ENCODE measurements at places on chromosomes 1 and 21.

DNA sequence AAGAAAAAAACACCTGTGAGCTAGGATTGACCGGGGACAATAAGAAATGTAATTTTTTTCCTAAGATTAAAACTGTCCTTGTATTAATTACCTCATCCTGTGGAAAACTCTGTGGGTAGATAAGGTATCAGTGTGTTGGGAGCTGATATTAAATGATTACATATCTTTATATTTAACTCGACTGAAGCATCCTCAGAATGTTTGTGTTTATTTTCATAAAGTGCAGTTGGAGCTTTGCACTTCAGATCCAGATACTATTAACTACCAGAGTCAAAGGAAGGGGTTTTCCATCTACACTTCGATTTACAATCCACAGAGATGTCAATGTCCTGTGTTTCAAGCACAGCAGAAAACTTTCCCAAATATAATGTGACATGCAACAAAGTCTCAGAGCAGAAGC, 164.5 kb downstream of the NR5A2 start:
- no peak for DNase-seq

DNA sequence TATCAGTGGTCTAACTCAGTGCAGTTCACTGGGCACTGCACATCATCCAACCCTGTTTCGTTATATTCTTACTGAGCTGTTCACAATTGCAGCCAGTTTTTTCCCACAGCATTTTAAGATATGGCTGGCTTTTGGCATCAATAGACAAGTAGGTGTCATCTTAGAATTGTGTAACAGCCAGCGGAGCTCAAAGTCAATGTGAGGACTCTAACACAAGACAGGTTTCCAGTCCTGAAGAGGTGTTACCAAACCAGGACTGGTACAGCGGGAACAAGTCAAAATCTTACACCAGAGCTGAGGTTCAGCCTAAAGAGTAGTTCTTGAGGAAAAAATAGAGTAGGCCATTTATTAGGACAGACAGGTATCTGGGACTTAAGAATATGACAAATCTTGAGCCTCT, 313.3 kb downstream of the SEC16B start:
- no peak for DNase-seq

- no peak for DNase-seq
Observed at GRCh38 chr1:178310685-178311105, 186.1 kb downstream of the CLEC20A start.

DNA sequence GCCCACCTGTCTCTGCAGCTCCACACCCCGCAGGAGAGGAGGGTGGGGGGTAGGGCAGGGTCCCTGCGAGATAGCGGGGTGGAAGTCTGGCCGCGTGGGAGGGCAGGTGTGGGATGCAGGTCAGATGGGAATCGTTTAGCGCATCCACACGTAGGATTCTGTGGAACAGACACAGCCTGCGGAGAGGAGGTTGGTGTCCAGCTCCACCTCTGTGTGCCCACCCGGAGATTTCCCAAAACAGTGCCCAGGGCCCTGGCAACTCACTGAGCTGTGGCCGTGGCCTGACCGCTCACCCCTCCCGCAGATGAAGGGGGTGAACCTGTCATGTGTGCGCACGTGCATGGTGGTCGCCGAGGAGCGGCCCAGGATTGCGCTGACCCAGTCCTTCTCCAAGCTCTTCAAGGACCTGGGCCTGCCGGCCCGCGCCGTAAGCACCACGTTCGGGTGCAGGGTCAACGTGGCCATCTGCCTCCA, 46.9 kb downstream of the S100B start:
- DNase-seq: no peak

GRCh38 chr1:207430602-207431001, 23.5 kb upstream of the CR2 start:
- no peak for DNase-seq

DNA sequence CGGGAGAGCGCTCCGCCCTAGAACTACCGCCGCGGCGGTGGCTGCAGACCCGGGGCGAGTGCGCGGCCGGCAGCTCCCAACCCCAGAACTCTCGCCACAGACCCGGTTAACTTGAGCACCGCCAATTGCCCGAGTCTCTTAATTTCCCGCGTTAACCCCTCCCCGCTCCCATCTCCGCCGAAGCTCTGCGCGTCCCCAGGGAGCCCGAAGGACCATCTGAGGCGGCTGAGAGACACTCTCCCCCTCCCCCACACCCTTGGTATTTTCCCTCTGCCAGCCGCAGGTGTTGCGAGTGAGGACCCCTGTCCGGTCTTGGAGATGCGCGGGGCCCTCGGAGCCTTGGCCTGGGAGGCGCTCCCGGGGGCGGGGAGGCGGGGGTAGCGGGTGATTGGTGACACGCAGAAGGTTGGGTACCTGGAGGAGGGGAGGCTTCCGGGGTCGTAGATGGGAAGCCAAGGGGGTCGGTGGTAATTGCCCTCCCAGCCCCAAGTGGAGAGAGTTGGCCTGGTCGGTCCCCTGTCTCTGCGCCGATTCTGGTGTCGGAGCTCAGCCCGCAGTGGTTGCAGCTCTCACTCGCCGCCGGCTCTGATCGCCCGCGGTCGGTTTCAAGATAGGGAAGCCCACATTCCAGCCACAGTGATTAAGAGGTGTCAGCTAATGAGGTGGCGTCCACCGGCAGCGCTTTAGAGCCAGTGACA, 858 bp upstream of the SUSD4 start:
- no peak for DNase-seq

GRCh38 chr1:229882621-229883020, 184.4 kb upstream of the GALNT2 start:
- DNase-seq: no peak

DNA sequence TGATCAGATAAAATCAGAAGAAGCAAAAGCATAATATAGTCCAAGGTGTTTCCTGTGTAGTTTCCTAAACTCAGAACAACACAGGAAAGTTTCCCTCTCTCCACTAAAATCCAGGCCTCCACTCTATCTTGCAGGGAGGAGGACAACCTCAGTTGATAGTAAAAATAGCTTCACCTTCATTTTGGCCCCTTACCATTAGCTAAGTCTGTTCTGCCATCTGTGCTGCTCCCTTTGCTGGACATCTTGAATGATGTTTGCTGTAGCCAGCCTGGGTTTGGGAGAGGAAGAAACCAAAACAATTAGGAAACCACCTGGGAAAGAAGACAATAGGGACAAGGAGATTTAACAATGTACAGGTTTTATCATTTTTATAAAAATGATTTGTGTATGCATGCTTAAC, 18.6 kb downstream of the DCAF8 start:
- DNase-seq: no peak

GRCh38 chr1:178232108-178232507, 138.2 kb downstream of the RASAL2 start:
- no peak for DNase-seq

All from activated T-cell treated with anti-CD3 and anti-CD28 coated beads for 24 hours (primary cell).